ENCODE measurements at places on chromosomes 16 and 17. TPM values are rescaled to one million over a fixed set of nuclear protein-coding genes. Genes with fewer than 3 reads are reported as not detected.

Gene MYL11
- total RNA-seq, result not detected

Gene KRTAP9-4
- total RNA-seq, result not detected

Gene TMEM106A
- total RNA-seq, result 4.9 TPM

Gene MYH2
- 0.76 TPM for total RNA-seq

Gene TMIGD1
- total RNA-seq, result not detected

Gene CACNG1
- not detected for total RNA-seq

Gene SLC4A1
- 0.46 TPM for total RNA-seq

Gene GFER
- total RNA-seq, result 19.6 TPM

- DNase-seq, result no peak
Measured at GRCh38 chr17:76484228-76484725, 16.9 kb downstream of the AANAT start.

DNA sequence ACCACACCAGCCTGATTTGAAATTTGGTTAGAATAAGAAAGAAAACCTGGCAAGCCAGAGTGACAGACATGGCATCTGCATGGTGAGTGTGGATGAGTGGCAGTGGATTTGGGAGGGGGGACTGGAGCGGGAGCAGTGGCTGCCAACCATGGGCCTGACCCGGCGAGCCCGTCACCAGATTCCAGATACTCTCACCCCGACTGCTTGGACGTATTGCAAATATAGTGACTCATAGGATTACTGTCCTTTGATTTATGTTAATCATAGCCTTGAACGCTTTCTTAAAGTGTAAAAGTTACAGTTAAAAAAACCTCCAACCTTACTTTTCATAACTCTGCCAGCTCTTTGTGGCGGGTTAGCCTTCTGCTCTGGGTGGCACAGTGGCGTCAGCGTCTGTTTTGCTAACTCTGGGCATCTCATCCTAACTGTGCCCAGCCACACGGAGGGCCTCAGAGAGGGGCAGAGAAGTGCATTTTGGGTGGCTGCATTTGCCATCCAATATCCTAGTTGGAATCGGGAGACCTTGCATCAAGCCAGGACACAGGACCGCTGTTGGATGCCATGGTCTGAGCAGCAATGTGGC, 26.8 kb upstream of the FOXK2 start:
- peak; percentile 24 for DNase-seq

GRCh38 chr17:29149431-29150064, 30.6 kb downstream of the MYO18A start:
- peak; percentile 70 for DNase-seq

- no peak for DNase-seq
Measured at GRCh38 chr17:7445619-7445968, 733 bp downstream of the CHRNB1 start.

GRCh38 chr16:83075956-83076355, 449.2 kb downstream of the CDH13 start:
- no peak for DNase-seq

DNA sequence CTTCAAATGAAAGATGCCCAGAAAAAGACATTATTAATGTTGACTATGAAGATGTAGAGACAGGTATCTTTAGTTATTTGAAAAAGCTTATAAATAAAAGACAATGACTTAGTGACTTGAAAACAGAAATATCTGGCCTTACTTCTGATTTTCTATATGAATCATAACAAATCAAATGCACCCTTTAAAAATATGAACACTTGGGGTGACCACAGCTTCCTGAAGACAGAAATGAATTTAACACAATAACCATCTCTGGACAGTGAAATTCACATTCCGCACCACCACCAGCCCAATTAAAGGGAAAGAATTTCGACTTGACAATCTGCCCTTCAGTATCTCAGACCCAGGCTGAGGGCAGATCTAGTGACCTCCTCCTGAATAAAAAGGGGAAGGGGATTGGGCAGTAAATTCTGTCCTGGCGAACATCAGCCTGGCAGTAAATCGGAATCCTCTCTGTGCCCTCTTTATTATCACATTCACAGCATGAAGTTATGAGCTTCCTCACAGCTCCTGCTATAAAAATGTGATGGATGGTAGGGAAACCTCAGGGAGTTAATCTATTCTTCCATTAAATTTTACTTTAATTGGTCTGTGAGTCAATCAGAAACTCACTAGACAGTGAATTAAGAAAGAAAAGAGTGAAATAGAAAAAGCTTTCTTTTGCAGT, 131.5 kb downstream of the SNX11 start:
- DNase-seq, result no peak

DNA sequence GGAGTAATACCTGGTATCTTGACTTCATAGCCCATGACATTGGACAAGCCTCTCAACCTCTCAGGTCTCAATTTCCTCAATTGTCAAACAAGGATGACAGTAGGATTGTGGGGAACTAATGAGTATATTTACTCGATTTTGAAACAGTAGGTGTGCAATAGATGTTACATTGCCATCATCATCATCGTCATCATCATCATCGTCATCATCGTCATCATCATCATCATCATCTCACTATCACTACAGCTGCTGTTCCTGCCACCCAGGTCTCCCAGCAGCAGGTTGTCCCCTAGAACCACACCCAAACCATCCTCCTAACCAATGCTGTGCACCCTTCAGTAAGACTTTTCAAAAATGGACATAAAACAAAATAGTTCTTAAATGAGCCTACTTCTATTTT, 24.8 kb upstream of the CDRT4 start:
- no peak for DNase-seq

GRCh38 chr17:10120749-10121148, 77.7 kb downstream of the GAS7 start:
- DNase-seq, result no peak

DNA sequence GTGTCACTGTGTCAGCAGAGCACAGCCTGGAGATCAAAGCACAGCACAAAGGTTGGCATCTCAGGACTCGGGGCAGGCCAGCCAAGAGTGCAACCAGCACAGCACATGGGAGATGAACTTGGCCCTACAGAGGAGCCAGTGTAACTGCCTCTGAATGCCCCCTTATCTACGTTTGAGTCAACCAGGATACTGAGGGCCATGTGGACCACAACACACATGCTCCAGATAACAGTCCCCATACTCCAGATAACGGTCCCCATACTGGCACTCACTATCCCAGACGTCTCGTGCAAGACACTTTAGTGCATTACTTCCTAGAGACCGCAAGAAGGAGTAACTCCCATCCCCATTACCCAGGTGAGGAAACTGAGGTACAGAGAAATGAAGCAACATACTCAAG, 88.2 kb downstream of the XYLT1 start:
- DNase-seq, result no peak

DNA sequence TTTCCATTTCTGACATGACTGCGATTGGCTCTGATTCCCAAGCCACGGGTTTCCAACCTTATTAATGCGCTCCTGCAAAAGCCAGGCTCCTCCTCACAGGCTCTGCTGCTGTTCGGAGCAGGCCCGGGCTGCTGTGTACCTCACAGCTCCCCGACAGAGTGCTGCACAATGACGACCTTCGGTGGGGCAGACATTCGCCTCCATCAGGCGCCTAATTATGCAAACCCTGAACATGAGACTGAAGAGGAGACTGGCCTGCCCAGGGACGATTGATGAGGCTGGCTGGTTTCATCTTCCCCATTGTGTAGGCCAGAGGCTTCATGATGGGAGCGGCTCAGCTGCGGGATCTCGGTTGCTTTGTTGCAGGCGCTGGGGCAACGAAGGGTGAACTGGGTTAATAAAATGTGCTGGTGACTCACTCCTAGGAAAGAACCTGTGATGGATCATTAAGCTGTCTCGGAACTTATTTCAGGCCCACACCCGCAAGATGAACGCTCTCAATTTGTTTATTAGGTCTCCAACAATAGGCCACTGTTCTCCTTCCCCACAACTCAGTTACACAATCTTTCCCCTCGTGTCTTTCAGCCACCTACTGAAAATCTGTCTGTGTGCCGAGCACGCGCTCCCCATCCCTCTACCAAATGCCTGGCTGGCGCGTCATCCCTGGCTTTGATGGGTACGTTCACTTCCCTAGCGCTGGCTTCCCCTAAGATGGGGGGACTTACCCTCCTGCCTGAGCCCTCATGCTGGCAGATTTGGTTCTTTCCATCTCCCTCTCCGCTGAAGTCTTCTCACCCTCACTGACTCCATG, 27.2 kb upstream of the TOB1 start:
- no peak for DNase-seq

DNA sequence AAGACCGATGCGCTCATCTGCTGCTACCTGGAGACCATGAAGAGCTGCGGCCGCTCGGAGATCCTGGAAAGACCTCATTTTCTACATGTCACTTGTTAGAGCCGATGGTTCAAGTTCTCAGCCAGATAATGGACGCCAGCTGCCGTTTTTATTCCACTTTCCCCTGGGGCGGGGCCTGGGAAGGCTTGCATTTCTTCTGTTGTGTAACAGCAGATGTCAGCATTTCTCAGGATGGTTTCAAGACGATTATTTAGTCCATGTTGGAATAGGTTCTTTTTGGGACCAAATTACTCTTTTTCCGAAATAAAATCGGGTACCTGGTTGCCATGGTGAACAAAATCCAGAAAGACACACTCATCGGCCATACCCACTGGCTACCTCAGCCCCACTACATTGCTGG, 1418.3 kb downstream of the CDH11 start:
- no peak for DNase-seq

DNA sequence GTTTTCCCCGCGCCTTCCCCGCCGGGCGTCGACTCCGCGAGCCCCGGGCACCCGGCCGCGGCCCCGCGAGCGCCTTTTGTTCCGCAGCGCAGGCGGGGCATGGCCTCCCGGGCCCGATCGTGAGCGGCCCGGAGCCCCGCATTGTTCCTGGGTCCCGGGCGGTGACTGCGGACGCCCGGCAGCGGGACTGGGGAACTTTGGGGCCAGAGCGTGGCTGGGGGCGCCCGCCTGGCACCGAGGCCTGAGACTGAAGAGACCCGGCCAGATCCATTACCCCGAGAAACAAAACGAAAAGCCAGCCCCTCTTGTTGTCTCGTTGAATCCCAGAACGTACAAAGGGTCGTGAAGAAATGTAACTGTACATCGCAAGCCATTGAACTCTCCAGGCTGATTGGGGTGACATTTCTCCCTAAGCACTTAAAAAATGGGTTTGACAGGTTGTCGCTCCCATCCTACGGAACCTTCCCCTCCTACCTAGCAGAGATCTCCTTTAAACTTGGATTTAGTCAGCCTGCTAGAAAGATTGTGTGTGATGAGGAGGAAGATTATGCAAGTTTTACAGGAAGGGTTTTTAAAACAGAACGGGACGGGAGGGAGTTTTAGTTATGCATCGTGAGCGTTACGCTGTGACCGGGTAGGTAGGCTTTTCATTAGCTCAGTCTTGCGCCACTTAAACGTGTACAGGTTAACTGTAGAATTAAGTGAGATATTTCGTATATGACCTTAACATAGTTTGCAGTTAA, 825 bp downstream of the METTL9 start:
- DNase-seq, result no peak

DNA sequence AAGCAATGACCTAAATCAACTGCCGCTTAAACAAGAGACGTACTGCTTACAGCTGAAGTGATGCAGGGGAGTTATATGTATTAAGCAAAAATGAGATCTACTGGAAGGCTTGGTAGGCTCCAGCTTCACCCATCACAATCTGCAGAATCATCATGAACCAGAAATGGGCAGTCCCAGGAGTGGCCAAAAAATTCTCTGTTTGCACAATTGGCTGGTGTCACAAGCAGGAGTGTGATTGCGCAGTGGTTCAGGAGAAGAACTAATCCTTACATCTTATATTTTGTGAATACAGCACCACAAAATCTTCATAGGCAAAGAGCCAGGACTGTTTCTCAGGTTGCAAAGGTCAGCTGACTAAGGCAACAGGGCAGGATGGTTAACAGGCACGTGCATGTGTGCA, 75.9 kb downstream of the CES1 start:
- DNase-seq, result no peak

DNA sequence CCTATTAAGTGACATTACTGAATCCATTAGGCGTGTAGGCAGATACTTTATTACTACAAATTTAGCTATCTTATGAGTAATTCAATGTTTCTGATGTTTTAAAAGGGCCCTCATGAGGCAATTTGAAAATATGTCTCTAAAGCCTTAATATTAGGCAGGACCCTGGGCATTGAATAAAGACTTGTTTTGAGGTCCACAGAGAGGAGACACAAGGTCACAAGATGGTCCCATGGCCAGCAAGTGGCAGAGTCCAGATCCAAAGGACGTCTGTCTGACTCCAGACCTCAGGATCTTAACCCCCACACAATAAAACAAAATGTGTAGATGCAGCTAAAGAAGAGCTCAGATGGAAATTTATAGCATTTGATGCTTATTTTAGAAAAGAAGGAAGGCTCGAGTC, 31.9 kb upstream of the HEATR6 start:
- no peak for DNase-seq

DNA sequence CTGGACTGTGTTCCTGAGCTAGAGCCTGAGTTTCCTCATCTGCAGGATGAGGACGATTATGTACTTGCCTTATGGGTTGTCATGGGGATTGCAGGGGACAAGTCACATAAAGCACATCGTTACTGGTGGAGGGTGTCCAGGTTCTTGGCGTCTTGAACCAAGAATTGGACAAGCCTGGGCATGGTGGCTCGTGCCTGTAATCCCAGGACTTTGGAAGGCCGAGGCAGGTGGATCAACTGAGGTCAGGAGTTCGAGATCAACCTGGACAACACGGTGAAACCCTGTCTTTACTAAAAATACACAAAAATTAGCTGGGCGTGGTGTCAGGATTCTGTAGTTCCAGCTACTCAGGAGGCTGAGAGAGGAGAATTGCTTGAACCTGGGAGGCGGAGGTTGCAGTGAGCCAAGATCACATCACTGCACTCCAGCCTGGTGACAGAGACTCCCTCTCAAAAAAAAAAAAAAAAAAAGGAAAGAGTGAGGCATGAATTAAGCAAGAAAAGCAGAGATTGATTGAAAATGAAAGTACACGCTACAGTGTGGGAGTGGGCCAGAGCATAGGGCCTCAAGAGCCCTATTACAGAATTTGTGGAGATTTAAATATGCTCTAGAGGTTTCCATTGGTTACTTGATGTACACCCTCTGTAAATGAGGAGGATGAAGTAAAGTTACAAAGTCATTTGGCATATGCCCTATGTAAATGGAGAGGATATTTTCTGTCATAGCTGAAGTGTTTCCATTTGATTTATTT, 30.7 kb downstream of the ADGRG5 start:
- no peak for DNase-seq

GRCh38 chr17:81380131-81380530, 15.1 kb upstream of the BAHCC1 start:
- no peak for DNase-seq

DNA sequence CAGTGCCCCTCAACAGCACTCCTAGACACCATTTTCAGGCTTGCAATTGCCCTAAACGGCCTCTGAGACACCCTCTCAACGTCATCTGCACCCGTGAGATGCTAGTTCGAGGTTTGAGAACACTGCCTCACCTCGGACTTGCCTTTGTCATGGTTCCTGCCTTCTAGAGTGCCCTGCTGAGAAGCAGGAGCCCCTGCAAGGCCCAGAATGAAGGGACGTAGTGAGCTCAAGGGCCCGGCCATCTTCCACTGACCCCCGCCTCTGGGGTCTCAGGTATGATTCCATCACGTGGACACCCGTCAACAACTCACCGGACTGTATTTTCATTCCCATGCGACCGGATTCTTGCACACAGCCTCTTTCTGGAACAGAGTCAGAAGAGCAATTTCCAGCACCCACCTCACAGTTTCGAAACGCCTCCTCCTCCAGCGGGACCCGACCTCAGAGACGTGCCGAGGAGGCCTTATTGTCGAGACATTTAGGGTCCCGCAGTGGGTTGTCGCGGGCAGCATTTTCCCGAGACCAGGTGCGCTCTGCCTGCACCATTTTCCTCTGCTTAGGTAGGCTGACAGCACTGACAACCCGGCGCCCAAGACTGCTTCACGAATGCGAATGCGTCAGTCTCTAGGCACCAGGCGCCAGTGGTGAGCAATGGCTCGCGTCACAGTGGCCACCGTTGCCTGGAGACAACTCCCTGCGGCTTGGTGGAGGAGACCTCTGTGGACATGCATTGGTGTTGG, 999.9 kb downstream of the KCNJ18 start:
- DNase-seq, result no peak

- DNase-seq, result peak; percentile 93
Measured at GRCh38 chr17:2174468-2175293, 119.8 kb downstream of the HIC1 start.

Measured in right cardiac atrium (tissue), 5 donors.